ENCODE measurements at places on chromosomes 3 and 15.
A peak's percentile ranks its signal among the peaks of the same experiment; 100 is the strongest.

GRCh38 chr15:58556028-58556361, 124.2 kb downstream of the LIPC start:
- peak; percentile 36 for DNase-seq

DNA sequence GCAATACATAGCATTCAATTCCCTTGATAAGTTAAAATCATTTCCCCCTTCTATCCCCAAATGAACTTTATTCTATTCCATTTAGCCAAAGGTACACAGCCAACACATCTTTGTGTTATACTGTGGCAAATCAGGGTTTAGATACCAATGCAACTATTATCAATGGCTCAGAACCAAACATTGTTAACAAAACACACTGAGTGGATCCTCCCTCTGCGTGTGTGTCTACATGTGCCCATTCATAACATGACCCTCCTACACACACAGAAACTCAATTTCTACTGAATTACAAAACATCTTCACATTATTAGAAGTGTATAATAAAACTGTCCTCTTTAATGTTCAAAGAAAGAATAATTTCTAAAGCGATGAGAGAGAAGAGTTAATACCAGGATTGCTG, 1.3 kb downstream of the TTBK2 start:
- peak; percentile 20 for DNase-seq

GRCh38 chr3:36738702-36739101, 25.7 kb downstream of the DCLK3 start:
- DNase-seq = no peak

DNA sequence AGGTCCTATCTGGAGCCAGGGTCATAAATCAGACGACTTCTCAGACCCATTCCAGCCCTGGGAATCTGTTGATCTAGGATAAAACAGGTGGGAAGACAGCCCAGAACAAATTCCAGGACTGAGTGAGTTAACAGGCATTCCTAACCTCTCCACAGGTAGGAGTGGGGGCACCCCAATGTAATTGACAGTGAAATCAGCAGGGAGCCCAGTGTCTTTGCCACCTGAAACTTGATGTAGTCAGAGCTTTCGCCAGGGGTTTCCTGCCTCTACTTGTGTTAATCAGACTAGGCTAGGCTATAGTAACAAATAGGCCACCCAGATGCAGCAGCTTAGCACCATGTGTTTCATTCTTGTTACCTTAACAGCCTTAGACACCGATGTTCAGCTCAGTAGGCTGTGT, 2.7 kb upstream of the HEG1 start:
- no peak for DNase-seq

GRCh38 chr15:68259883-68260282, 17.7 kb upstream of the FEM1B start:
- DNase-seq = no peak

DNA sequence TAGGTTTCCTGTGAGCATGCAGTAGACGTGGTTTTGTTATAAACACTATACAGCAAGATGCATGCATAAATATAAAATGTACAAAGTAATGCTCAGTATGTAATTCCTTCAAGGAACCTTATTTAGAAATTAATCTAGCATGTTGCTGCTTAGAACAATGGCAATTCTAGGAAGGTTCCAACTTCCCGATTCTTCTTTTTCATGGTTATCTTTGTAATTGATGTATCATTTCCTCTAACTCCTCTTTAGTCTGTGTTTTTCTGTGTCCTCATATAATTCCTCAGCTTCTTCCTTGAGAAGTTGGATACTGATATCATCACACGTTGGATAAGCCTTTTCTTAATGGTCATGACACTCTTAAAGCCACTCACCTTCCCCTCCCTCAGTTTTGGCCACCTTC, 3.5 kb downstream of the TSEN2 start:
- DNase-seq = no peak

DNA sequence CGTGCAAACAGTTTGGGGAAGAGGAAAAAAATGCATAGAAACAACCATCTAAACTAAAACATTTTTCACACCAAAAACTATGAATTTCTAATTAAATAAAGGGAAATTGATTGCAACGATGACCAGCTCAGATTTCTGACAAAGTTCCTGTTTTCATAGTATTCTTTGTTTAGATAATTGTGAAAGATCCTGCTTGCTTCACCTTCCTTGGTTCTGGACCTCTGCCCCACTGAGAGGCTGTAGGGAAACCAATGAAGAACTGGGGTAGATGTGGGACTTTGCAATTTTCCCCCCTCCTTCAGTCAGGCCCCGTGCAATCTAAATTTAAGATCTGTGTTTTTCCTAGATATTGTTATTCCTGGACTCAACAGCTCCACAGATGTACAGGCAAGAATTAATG, 13.8 kb upstream of the TEX264 start:
- peak; percentile 22 for DNase-seq

GRCh38 chr3:190183121-190183520, 62.4 kb upstream of the P3H2 start:
- no peak for DNase-seq

- no peak for DNase-seq
Measured at GRCh38 chr3:162285259-162285658, 788.7 kb downstream of the OTOL1 start.

- DNase-seq = no peak
Measured at GRCh38 chr3:155970398-155970797, 99.9 kb downstream of the GMPS start.

- DNase-seq = no peak
Measured at GRCh38 chr15:89775815-89776214, 317 bp upstream of the MESP2 start.

- DNase-seq = no peak
Measured at GRCh38 chr15:41773332-41773728, 954 bp upstream of the MAPKBP1 start.

DNA sequence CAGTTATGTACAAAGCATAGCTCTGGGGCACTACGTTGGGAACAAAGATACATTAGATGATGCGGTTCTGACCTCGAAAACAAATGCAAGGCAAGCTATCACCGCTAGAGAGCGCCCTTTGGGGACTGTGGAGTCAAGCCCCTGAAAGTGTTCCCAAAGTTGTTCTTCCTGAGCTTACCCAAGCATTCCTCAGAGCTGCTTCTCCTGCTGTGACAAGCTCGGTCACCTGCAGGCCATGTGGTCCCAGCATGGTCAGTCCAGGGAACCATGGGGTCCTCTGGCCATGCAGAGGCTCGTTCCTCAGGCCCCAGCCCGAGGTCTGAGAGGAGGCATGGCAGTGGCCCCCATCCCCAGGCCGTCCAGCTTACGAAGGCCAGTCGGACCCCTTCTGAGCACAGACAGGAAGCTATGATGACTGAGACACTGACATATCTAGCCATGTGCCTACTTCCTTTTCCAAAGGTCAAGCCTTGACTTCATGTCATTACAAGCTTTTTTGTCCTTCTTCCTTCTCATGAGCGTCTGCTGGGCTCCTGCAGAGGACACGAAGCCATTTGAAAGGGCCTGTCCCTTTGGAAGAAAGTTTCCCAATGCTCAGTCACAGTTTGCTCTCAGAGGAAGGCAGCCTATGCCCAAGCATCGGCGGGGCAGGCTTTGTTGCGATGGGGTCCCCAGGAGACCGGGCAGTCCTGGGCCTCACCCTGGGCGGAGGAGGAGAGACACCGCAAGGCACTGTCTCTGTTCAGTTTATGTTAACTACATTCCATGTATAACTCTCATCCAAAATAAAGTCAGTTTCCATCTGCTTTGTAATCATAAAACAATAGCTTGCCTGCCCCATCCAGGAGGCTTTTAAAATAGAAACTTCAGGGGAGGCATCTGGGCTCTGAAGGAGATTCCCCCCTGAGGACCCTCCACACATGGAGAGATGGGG, 79.3 kb downstream of the ATP10A start:
- peak; percentile 37 for DNase-seq

GRCh38 chr15:49881866-49882265, 237.2 kb downstream of the ATP8B4 start:
- no peak for DNase-seq

- DNase-seq = peak; percentile 67
Measured at GRCh38 chr15:67833710-67834511, 5.9 kb downstream of the RNU6-1 start.

- no peak for DNase-seq
Measured at GRCh38 chr15:70090436-70091296, 7.1 kb downstream of the TLE3 start.

DNA sequence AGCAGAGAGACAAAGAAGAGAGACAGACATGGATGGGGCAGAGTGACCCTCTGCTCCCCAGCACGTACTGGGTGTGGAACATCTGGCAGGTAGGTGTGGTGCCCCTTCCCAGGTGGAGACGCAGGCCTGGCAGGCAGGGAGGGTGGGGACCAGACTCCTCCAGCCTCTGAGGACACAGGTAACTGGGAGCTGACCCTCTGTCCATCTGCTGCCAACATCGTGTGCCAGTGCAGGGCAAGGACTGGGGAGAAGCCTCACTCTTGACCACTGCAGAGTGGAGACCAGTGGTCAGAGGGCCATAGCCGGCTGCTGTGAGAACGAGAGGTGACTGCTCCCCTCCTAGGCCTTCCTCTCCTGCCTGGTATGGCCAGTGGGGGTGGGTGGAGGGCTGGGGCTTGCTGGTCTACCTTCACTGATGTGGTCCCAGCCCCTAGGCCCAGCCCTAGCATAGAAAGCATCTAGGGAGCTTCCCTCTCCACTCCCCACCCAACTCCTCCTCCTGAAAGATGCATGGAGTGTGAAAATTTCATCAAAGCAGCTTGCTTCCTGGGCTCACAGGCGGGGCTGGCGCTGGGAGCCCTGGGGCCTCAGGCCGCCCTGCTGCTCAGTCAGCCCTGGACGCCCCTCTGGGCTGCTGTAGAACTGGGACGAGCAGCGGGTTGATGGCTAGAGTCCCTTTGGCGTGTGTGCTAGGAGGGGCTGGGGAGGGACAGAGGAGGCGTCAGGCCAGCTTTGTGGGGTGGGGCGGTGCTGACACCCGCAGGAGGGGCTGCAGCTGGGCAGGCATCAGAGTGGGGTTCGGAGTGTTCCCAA, 90.3 kb downstream of the PLXNA1 start:
- DNase-seq = no peak

DNA sequence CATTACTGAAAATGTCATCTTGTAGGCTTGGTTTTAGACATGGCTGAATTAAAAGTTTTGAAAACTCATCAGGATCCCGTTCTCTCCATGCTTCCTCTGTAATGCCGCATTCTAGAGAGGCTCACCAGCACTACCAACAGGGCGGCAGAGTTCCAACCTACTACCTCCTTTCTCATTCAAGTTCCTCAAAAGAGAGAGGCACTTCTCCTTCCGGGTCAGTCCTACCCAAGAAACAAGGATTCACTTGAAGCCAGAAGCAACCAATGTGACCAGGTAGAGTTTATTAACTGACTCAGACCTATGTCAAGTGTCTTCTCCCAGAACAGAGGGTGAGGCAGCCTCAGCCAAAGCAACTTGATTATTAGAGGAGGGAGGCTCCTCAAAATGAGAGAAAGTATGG, 59.8 kb upstream of the GYG1 start:
- no peak for DNase-seq

DNA sequence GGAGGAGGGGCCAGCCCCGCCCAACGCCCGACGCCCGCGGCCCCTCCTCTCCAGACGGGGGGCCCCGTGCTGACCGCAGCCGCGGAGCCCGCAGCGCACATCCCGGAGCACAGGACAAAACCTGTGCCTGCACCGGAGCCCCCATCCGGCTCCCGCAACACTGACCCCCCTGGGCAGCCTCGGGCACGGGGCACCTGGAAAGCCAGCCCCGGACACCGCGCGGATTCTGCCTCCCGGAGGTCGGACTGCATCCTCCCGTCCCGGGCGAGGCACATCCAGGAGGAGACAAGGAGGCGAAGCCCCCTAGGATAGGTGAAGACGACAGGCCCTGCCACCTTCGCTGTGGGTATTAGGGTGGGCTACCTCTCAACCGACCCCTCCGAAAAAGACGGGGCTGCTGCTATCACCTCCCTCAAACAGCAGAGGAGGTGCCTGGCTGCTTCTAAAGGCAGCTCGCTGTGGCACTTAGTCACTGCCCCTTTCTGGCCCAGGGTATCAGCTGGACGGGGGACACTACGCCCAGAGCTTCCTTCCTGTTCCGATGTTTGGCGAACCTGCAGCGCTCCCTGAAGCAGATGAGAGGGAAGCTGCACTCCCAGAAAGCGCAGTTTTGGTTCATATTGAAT, 10.6 kb downstream of the XXYLT1 start:
- DNase-seq = peak; percentile 73

Measured in hematopoietic multipotent progenitor cell treated with erythropoietin and hydrocortisone succinate and interleukin-3 and kit ligand, for 6 days (in vitro differentiated cells).